Activated effector memory CD4-positive, alpha-beta T cell treated with Interleukin-2 at 50 U/mL for 16 hours (primary cell): ENCODE measurements at places on chromosomes 16 and 17.
A peak's percentile ranks its signal among the peaks of the same experiment; 100 is the strongest.

- DNase-seq = no peak
Observed at GRCh38 chr17:49574323-49574781, 1.3 kb upstream of the NXPH3 start.

DNA sequence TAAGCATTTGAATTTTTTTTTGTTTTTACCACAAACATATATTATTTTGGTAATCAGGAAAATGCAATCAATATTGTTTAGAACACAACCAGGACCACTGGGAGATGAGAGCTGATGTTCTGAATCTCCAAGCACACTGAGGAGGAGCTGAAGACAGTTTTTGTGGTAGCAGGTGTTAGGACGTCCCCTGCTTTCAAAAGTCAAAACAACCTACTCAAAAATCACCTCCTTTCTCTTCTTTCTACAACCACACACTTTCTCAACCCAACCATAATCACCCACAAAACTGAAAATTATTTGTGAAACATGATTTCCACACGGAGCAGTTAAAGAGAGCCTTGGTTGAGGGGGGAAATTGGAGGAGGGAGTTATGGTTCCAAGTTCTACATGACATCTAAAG is 26.7 kb upstream of the CFAP20 start:
- no peak for DNase-seq

- DNase-seq = peak; percentile 43
Observed at GRCh38 chr17:39769974-39770587, 32.3 kb downstream of the GRB7 start.

DNA sequence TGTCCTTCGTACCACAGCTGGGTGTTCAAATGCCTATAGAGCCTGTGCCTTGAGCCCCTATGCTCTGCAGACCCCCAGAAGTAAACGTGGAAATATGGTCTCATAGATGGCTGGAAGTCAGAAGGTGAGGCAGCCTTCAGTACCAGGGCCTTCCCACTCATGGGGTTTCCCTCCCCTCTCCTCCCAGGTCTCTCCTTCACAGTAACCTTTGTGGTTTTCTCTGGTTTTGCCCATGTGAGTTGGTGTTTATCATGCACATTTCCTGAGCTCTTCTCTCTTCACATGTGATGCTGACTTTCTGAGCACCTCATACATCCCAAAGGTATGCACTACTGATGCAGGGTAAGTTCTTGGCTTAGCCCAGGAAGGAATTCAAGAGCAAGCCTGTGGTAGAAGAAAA is 35.4 kb downstream of the TMEM114 start:
- DNase-seq = no peak

DNA sequence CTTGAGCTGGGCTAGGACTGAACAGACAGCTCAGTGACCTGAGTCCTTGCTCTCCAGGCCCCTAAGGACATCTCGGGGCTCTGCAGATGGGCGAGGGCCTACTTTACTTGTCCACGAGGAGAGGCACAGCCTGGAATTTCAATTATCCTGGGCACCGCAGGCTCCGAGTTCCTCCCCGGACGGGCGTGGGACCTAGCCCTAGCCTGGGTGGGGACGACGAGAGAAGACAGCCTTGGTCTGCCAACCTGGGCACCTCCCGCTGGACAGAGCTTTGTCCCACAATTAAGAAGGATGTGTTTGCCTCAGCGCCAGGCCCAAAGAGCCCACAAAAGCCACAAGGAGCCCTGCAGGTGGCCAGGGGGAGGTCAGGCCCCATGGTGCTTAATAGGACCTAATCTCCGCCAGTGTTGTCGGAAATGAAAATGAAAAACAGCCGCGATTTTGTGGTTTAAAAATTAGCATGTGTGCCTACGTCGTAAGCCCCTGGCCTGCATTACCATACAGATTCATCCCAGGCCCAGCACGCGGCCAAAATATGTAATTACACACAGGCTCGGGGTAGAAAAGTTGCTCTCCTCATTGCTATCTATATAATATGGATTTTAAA is 51.4 kb upstream of the LHX1 start:
- no peak for DNase-seq

DNA sequence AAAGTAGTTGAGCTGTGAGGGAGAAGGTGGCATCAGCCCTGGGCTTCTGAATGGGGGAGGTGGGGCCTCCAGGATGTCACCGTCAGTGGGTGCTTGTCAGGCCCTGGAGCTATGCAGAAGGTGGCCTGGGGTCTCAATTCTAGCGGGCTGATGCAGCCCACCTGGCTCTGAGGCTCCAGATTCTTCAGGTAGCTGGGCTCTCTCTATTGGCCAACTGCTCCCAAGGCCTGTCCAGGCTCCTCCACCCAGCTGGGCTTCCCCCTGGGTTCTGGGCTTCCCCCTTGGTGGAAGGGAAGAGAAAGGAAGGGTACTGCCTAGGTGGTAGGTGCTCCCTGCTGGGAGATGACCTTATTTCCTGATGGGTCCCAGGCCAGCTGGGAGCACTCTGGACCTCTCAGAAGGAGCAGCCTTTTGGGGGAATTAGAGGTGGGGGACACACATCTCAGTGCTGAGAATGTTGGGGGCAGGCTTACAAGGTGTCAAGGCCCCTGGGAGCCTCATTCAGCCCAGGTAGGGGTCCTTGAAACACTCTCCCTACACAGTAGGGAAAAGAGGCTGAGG is 1728.3 kb downstream of the TP53TG3F start:
- no peak for DNase-seq
